ENCODE measurements at places on chromosomes 16 and 17.

DNA sequence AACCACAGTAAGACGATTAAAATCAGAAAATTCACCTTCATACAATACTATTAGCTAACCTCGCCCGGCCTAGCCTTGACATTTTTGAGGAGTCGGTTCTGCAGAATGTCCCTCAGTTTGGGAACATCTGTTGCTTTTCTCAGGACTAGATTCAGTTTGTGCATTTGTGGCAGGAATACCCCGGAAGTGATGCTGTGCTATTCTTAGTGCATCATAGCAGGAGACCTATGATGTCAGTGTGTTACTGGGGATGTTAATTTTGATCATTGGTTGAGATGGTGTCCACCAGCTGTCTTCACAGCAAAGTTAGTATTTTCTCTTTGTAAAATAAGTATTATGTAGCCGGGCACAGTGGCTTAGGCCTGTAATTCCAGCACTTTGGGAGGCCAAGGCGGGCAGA is 21.5 kb upstream of the HELZ start:
- DNase-seq, result no peak

DNA sequence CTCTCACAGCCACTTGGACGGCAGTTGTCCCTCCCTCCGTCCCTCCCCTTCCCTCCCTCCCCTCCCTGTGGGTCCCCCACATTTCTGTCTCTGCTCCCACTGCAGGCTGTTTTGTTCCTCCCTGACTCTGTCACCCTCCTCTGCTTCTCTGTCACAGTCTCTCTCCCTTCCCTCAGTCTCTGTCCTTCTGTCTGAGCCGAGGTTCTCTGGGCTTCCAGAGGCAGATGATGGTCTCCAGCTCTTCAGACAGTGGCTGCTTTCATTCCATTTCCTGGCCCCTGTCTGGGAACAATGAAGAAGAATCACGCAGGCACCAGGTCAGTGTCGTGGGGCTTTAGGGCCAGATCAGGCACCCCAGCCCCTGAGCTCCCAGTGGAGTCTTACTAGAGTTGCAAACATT is 8.8 kb upstream of the CYB561 start:
- DNase-seq, result no peak

- no peak for DNase-seq
These were observed 59.8 kb downstream of the KPNA2 start for GRCh38 chr17:68095205-68095811.

GRCh38 chr17:11986179-11986941 is 10.9 kb downstream of the ZNF18 start:
- no peak for DNase-seq

DNA sequence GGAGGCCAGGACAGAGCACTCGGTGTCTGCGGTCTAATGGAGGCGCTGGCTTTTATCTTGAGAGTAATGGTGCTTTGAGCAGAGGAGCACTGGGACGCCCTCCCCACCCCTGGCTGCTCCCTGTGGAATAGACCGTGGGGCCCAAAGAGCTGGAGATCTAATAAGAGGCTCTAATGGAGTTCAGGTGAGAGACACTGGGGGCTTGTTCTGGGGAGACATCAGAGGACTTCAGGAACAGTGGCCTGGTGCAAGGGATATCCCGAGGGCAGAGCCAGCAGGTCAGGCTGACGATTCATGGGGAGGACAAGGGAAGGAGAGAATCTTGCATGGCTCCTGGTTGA is 9.5 kb upstream of the KRT19 start:
- no peak for DNase-seq

GRCh38 chr17:78019976-78020716 is 61.6 kb downstream of the TNRC6C start:
- no peak for DNase-seq

DNA sequence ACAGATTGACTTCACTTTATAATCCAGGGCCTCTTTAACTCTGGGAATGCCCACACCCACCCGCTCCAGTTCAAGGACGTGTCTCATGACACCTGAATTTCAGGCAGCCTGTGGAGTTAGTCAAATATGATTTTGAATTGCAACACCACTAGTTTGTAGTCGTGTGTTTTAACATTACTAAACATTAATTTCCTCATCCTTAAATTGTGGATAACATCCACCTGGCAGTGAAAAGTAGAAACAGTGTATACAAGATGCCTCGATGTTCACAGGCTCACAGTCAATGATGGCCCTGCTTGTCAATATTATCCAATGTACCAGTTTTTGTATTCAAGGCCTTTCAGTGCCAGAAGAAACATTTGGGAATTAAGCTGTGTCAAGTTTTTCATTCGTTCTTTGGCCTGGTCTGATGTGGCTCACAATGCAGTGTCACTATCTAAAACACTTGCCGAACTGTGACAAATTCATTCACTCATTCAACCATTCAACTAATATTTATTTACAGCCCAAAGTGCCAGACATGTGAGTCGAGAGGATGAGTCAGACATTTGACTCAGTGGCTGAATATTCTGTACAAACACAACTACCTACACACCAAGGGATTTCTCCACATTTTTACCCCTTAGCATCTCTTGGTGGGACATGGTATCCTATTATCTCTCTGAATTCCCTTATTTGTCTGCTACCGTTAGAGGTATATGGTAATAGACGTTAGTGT is 1.4 kb downstream of the MEIOB start:
- DNase-seq, result no peak

GRCh38 chr16:69346683-69347082 is 4.9 kb downstream of the TMED6 start:
- DNase-seq, result no peak

DNA sequence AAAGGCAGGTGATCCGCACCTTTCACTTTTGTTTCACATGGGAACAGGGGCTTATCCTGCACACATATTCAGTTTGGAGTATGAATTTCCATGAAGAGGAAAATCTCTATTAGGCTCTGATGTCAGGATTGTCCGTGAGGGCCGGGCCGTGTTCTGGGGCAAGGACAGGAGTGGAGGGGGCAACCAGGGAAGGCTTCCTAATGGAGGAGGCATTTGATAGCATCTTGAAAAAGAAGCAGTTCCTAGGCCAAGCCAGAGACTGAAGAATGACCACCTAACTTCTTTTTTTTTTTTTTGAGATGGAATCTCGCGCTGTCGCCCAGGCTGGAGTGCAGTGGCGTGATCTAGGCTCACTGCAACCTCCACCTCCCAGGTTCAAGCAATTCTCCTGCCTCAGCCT is 174.2 kb downstream of the SEC14L1 start:
- no peak for DNase-seq

DNA sequence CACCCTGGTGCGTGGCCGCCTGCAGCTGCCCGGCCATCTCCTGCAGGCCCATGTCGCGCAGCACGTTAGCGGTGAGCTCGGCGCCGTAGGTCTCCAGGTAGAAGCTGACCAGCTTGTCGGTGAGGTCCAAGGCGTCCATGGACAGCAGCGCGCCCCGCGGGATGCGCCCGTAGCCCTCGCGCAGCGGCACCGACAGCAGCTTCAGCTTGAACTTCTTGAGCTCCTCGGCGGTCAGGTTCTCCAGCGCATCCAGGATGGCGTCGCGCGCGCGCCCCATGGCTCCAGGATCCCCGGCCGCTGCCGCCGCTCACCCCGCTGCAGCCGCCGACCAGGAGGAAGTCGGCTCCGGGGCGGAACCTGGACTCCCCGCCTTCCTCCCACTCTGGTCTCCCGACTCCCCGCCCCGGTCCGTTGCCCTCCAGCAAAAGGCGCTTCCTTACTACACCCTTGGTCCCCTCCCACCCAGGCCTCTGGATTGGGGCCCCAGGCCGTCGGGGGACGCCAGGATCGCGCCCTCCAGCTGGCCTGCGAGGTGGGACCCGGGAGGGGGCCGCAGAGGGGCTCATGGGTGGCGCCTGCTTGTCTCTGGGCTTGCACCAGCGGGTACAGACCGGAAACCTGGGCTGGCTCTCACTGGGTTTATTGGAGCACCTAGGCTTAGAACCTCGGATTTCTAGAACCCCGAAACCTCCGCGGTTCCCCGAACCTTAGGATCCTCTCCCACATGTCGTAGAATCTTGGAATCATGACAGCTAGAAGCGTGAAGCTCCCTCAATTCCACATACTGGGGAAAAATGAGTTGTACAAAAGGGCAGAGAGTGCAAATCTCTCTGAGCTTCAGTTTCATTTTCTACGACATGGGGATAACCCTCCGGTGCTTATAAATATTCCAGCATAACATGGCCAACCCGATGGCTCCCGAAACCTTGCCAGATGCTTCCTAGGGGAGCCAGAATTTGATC is at the start of gene PYCARD:
TSS of gene PYCARD (minus strand) at position 347 of the 962 bp plus-strand sequence. CDS start at position 277, 70 bp downstream.
- DNase-seq, result no peak

DNA sequence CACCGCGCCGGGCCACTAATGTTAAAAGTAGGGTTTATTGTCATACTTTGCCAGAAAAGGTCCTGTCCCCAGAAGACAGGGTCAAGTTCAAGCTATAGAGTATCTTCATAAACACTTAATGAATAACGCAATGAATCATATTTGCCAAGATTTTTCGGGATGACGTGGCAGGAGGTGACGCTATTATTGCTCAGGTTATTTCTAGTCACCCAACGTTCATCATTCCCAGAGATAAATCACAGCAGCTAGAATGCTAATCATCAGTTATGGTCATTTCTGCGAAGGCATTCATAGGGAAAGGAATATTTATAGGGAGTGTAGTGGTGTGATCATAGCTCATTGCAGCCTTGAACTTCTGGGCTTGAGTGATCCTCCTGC is 2.0 kb downstream of the TMC5 start:
- no peak for DNase-seq

- DNase-seq, result no peak
These were observed 15.6 kb downstream of the SCGB1C2 start for GRCh38 chr17:152860-153420.

- no peak for DNase-seq
These were observed 16.3 kb upstream of the FOXK2 start for GRCh38 chr17:82503094-82503727.

DNA sequence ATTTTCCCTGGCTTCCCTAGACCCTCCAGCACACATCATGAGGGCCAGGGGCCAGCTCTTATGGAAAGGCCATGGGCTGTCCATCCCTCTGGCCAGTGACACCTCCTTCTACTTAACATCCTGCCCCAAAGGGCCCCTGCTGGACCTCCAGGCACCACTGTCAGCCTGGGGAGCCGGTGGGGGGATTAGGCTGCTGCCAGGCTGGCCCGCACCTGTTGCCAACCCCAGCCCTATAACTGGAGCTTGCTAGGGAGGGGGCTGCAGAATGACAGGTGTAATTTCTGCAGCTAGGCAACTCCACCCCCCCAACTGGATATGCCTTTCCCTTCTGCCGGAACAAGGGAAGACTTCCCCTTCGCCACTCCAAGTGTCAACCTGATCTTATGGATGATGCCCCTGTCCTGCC is 12.5 kb downstream of the RARA start:
- no peak for DNase-seq
